ENCODE measurements at places on chromosomes 4 and X. TPM values are rescaled to one million over a fixed set of nuclear protein-coding genes. Genes with fewer than 3 reads are reported as not detected.

GRCh38 chrX:13933352-13933751, 96.3 kb downstream of the GEMIN8 start:
- no peak for DNase-seq
- H3K27me3 ChIP-seq, result no peaks in the 10 kb centered on the region
- H3K4me3 ChIP-seq, result no peak overlapping the region
- H3K27ac ChIP-seq, result no peak overlapping the region

The HMGB3 gene
- total RNA-seq, result 111 TPM

The CXCL5 gene
- total RNA-seq, result 11.1 TPM

GRCh38 chr4:184957446-184958115, 60.7 kb upstream of the HELT start:
- no peaks in the 10 kb centered on the region for H3K27me3 ChIP-seq
- no peaks in the 10 kb centered on the region for H3K4me1 ChIP-seq
- H3K36me3 ChIP-seq, result no peaks in the 10 kb centered on the region
- H3K4me3 ChIP-seq, result no peak overlapping the region
- no peak overlapping the region for H3K27ac ChIP-seq
- DNase-seq, result no peak

Measured in endodermal cell (in vitro differentiated cells).